NCI-H146 (cell line): ENCODE measurements at places on chromosomes 5 and 9.

- DNase-seq, result no peak
Measured at GRCh38 chr5:91219091-91219802, 163.9 kb downstream of the ARRDC3 start.

DNA sequence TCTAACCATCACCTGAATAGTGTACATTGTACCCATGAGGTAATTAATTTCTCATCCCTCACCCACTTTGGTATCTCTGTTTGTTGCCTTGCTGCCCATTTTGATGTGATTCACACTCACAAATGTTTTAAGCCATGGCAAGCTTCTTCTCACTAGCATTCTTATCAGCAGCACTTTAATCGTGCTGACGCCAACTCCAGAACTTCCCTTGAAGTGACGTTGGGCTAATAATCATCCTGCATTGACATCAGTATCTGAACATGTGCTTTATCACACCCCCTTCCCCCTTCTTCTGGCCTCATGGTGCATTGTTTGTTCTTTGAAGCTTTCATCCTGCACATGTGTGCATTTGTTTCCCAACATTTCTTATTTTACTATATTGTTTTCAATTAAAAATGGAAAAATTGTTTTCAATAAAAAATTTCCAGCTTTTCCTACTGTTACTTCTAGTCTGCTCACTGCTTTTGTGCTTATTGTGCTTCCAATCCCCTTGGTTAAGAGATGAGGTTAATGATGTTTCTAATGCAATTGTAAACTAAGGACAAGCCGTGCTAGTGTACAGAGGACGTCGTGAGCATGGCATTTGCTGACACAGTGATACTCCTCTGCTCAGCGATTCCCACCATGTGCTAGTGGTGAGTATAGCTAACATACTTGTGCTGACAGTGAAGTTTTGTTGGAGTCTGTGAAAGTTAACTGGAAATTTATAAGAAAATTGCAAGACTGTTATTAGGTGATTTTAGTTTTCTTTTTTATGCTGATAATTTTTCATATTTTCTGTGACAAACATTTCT lies 238.5 kb downstream of the KDM4C start:
- no peak for DNase-seq

DNA sequence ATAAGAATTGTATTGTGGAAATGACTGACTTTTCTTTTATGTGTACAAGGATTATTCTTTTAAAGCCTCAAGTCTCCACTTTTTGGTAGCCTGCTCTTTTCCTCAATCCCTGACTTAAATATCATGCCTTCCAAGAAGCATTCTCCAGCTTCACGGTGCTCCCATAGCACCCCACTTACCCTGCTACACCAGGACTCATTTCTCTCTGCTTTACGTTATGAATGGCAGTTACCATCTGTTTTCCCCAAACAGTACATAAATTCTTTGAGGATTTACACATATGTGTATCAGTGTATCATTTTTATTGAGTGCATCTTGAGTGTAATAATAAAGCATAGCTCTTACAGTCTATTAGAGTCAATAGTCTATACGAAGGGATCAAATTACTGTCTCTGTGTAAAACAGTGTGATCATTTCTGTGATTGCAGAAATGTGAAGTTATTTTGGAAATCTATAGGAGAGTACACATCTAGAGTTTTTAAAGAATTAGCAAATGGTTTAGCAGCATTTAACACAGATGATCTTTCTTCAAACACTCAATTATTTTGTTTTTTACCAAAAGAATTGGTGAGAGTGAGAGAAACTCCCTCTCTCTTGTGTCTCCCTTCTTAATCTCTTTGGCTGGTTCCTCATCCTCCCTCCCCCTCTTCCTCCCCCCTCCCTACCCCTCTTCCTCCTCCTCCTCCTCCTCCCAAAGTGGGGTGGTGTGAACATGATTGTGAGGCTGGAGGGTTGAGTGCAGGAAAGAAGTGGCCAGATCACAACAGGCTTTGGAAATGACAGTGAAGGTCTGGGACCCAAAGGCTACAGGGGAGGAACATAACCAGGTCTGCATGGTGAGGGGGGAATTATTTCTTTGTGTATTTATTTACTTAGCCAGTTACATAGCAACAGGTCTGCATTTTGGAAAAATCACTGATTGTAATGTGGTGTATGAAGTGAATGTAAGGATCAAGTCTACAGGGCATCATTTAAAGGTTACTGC lies 27.6 kb upstream of the ECM2 start:
- no peak for DNase-seq

- DNase-seq, result no peak
Measured at GRCh38 chr5:73940801-73941200, 314.8 kb downstream of the ARHGEF28 start.
